GOT3 (cell line): ENCODE measurements at places on chromosomes 2 and 18.

DNA sequence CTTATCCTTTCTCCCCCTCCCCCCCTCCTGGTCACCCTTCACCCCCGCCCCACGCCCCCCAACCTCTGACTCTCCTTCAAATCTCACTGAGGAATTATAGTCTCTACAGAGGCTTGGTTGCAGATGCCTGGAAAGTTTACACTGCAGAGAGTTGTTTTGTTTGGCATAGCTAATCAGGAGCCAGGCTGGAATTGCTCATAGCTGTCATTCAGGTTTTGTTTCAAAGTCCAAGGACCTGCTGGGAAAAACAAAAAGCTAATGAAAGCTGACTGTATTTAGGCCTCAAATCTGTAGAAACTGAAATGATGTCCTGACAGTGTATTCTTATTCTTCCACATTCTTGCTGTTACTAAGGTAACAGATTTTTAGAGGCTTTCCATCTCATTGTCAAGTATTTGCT, 22.6 kb downstream of the GREB1L start:
- DNase-seq, result no peak

DNA sequence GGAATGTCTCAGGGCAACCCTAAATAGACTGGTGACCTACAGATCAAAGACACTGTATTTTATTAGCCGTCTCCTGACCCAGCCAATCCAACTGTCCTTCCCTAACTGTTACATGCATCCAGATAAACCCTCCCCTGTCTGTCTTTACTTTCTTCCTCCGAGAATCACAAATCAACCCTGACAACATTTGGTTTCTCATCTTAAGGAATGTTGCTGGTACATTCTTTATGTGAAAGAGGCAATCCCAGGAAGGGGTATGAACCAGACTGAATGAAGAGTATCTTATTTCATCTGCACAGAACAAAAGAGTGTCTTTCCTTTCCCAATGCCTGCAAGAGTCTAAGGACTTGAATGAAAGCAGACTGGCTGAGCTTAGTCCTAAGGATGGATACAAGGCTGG, 113.9 kb upstream of the LTBP1 start:
- DNase-seq, result no peak

- no peak for DNase-seq
These were observed 161.7 kb upstream of the SIX3 start for GRCh38 chr2:44779793-44780192.

GRCh38 chr2:47905386-47906156, 727 bp downstream of the FBXO11 start:
- DNase-seq, result no peak

DNA sequence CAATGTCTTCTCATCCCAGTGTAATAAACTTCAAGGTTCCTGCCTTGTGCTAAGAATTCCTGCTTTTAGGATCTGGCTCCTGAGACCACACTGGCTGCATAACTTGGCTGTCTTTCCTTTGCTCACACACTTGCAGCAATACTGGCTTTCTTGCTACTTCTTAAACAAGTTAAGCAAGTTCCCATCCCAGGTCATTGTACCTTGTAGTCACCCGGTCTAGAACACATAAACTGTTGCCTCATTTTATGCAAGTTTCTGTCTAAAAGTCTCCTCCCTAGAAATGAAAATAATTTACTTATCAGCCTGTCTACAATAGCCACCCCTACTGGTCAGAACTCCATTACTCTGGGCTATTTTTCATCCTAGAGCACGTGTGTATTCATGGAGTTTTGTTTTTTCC, 887.9 kb upstream of the FAM98A start:
- no peak for DNase-seq

DNA sequence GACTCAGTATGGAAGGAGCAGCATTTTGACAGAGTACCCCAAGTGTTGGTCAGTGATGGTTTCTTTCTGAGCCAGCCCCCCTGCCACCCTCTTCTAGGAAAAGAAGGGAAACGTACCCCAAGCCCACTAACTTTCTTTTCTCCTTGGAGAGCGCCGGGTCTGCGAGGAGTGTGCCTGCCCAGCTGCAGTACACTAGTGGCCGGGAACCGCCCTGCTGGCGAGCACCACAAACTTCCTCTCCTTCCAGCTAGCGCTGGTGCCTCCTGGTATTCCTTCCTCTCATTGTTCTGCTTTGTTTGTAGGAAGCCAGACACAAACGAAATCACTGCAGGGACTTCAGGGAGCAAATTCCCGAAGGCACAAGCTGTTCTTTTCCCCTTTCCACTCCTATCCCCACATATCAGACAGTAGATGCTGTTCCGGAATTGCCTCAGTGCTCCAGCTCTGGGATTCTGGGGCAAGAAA, 1.8 kb downstream of the CCDC85A start:
- DNase-seq, result no peak
